ENCODE measurements at places on chromosomes 3 and 15. TPM values are rescaled to one million over a fixed set of nuclear protein-coding genes. Genes with fewer than 3 reads are reported as not detected.

SLC12A8 gene
- polyA plus RNA-seq: 0.90 TPM

DNA sequence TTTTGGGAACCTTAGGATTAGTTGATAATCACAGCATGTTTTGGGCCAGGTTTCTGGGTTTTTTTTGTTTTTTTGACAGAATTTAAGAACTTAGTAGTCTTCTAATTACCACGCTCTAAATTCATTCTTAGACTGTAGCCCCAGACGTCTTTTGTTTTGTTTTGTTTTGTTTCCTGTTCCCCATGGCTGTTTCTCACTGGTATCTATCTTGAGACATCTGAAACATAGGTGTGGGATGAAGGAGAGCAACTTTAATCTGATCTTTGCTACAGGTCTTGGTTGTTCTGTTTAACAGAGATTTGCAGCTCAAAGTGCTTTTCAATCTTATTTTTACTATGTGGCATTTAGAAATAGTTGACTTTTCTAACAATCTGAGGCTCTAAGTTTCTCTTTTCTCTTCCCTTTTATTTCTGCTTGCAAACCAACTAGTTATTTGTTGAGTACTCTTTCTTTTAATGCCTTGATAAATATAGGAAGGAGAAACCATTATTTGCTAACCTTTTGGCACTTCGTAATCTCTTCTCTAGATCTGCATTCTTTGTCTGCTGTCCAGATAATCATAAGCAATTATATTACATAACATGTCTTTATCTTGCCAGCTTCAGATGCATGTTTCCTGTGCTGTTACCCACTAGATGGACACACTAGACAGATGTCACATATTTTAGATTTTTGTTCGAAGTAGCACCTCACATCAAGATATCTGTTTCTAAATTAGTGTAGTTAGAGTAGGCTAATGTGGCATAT lies 40.9 kb downstream of the FBXL2 start:
- peak; percentile 77 for DNase-seq

DNA sequence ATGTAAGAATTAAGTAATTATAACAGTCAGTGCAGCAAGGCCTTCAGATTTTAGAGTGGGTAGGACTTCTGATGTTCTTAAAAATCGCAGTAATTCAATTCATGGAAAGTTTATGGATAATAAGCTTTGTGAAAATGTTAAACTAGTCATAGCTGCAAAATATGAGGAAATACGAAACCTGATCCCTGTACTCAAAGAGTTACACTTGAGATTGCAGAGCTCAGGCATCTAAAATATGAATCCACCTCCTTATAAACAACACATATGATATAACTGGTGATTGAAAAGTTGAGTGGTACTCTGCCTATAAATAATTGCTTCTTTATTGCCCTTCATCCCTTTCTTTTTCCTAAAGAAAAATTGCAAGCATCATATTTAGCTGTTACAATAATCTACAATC lies 473.3 kb downstream of the OTOL1 start:
- DNase-seq: no peak

DNA sequence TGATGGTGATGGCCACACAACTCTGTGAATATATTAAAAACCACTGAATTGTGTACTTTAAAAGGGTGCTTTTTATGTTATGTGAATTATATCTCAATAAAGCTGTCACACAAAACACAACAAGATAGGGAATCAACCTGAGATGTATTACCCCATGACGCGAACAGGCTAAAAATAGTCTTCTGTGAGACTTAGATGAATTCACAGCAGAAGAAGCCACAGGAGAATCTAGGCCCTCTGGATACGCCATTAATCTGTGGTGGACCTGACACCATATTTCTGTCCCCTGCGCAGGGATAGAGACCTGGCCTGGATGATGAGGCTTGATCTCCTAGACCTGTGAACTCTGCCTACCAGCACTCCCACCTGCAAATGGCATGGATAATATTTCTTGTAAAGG lies 146.0 kb upstream of the HACD2 start:
- no peak for DNase-seq

ALS2CL gene
- 7.8 TPM for polyA plus RNA-seq

Measured in endothelial cell of umbilical vein (primary cell).